Cerebellum (tissue), 4 donors: ENCODE measurements at places on chromosomes 7 and 10. TPM values are rescaled to one million over a fixed set of nuclear protein-coding genes. Genes with fewer than 3 reads are reported as not detected.
A peak's percentile ranks its signal among the peaks of the same experiment; 100 is the strongest.

- no peak for DNase-seq
Observed at GRCh38 chr7:134431815-134432214, 27.1 kb downstream of the AKR1B1 start.

DNA sequence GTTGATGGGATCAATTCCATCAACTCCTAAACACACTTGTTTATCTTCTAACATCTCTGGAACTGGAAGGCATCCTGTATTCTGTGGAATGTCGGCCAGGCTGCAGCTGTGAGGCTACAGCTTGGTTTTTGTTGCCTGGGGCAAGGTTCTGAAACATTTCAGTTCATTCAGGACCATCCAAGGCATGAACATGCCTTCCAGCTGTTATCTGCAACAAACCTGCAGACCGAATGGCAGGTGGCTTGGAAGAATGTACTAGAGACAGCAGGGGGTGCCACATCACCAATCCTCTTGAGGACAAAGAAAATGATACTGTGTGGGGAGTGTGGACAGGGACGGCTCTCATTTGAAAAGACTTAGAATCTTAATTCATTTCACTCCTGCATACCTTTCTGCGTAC lies 12.4 kb downstream of the PAPOLB start:
- no peak for DNase-seq

DNA sequence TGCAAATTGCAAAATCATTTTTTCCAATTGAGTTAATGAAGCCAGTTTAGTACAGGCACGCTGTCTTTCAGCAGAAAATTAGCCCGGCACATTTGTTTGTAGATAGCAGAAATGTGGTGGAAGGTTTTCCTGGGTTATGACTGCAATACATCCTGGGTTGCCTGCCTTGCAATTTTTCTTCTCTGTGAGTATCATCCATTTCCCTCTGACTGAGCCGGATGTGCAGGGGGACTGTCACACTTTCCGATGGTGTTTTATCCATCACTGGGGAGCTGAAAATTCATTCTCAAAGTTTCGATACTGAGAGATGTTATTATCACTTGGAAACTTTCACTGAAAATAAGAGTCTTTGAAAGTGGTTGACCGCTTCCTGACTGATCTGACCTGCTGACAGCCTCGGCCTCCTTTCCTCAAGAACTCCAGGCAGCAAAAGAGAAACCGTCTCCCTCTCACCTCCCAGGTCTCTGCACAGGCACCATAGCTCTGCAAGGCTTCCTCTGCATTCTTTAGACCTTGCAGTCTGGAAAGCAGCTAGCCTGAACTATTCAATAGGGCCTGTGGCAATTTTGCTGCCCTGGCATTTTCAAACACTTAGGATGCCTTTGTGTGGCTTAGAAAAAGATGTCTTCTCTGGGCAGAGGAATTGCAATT lies 320.8 kb upstream of the NRP1 start:
- no peak for DNase-seq

- DNase-seq: no peak
Observed at GRCh38 chr10:122974023-122974422, 6.2 kb upstream of the PSTK start.

DNA sequence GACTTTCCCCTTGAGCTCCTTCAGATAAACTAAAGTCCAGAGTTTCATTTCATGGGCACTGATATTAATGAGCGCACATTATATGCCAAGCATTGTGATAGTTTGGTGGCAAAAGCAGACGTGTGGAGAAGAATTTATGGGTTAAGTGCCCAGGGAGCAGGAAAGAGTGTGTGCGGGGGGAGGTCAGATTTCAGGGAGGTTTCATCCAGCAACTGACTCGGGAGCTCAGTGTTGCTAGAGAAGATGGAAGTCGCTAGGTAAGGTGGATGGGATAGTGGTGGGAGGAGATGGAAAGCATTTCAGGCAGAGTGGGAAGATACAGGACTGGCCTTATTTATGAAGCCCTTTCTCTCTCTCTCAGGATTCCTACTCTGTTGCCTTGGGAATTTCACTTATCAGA lies 223.0 kb downstream of the SNX10 start:
- no peak for DNase-seq

DNA sequence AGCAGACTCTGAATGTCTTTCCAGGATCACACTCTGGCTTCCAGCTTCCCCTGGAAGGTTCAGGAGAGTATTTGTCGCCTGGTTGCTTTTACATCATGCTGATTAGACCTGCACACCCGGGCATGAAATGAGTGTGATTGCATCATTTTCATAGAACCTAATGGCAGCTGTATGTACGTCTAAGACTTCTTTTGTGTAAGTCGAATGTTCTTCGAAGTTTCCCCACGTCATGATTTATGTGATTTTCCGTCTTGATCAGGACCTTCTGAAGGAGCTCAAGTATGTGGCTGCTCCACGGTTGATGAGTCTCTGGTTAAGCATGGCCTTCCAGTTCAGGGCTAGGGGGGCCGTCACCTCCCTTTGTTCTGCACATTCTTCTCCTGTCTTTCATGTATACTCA lies 4.5 kb downstream of the EIF4H start:
- DNase-seq: no peak

DNA sequence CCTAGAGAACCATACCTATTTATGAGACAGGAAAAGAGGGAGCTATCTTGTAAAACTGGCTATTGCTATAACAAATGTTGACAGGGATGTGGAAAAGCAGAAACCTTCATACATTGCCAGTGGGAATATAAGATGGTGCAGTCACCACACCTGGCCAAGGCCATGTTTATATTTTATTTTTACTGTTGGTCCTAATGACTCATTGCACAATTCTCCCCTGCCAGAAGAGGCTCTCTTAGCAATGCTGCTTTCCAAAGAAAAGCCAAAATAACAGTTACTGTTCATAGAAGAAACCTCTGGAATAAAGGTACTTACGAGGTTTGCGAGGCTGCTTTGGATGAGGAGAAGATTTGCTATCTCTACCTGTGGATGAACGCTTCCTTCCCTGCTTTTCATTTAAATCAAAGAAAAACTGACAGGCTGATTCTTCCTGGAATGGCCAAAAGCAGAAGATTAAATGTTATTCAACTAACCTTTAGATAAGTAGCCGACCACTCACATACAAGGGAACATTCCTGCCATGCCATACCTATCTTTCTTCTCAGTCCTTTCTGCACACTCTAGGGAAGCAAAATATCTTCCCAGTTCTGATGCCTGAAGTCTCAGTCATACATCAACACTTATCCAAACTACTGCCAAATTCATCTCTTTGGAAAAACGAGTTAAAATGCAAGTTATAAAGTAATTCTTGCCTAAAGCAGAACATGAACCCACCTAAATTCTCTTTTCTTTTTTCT lies 16.3 kb upstream of the CHUK start:
- no peak for DNase-seq

DNA sequence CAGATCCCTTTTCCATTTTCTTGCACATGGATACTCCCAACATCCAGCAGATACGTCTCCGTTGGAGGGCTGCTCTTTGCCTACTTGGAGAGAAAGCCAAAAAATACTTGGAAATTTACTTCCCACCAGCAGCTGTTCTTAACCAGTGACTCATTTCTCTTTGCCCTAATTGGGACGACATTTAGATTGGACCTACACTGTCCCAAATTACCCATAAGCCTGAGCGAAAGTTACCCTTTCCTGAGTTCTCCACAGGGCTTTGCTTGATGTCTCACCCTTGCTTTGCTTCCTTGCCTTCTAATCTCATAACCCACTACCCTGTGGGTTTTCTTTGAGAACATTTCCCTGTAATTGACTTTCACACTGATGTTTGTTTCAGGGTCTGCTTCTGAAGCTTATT lies 48.1 kb downstream of the SAMD8 start:
- no peak for DNase-seq

DNA sequence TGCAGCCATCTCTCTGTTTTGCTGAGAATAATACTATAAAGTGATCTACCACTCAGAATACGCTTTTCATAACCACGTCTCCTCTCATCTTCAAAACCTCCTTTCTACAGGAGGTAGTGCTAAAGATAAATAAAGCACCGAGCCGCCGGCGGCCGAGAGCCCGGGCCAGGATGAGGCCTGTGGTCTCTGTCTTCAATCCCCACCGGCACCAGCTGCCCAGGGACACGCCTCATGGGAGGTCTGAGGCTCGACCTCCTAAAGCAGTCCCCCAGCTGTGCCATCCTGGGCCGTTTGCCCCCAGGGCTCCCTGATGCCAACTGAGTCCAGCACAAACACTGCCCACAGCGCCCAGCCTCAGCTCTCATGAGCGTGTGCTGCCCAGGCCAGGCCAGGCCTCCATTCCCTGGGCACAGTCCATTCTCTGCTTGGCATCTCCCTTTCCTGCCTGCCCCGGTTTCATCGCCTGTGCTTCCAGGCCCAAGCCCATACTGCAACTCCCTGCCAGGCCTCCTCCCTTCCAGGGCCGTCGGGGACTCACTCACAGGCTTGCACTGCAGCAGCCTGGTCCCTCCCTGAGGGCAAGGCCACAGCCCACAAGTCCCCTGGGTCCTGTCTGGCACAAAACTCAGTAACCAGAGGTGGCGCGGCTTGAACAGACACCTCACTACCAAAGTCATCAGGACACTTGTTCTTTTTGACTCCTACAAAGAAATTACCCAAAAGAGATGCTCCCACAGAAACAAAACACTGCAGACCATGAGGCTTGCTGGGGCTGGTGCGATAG lies 2.5 kb downstream of the INTS1 start:
- DNase-seq: no peak

GRCh38 chr7:91194841-91195240 lies 69.4 kb upstream of the FZD1 start:
- no peak for DNase-seq

DNA sequence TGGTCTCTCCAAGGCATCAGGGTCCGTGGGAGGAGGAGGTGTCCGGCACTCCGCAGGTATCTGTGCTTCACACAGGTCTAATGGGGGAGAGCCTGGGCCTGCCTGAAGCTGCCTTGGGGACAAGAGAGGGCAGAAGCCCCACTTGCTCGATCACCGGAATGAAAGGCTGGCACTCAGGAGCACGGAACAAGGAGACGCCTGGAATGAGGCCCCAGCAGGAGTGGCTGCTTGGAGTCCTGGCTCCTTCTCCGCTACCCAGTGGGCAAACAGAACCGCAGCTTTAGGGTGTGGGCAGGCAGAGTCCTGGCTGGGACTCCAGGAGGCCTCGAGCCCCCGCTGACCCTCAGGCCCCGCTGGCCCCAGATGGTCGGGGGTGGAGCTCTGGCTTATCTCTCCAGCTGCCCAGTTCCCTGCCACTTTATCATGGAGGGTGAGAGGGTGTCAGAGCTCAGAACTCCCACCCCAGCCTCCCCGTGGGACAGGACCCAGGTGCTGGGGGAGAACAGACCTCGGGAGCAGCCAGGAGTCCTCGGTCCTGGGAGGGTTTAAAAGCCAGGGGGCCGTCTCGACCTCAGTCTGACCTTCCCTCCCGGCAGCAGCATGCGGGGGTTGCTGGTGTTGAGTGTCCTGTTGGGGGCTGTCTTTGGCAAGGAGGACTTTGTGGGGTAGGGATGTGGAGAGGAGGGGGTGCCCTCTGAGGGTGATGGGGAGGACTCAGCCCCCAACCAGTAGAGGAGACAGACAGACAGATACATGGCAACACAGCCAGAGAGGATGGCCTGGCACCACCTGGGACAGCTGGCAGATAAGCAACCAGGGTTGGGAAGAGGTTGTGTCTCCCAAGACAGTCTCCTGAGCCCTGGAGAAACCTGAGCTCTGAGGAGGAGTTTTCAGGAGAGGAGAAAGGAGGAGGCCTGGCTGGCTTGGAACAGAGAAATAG lies at the start of gene CPA1:
TSS of gene CPA1 (plus strand) at position 574 of the 940 bp plus-strand sequence. CDS start at position 601, 27 bp downstream.
- DNase-seq: no peak

DNA sequence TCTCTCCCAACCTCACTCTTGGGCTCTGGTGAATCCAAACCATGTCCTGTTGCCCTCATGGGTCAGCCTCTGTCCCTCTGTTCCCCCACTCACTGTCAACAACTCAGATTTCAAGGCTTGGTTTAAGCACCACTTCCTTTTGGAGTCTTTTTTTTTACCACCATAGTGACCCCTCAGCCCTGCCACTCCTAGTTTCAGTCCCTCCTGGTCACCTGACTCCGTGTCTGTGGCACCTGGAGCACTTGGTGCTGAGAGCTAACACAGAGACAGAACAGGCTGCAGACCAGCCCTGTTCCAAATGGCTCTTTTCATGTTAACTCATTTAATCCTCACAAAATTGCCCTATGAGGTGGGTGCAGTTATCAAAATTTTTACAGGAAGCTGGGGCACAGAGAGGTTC lies 53.6 kb upstream of the SMNDC1 start:
- no peak for DNase-seq

- no peak for DNase-seq
Observed at GRCh38 chr7:128961030-128961659, 23.4 kb downstream of the IRF5 start.

GRCh38 chr7:127903892-127904669 lies 127.2 kb downstream of the LRRC4 start:
- DNase-seq: no peak

DNA sequence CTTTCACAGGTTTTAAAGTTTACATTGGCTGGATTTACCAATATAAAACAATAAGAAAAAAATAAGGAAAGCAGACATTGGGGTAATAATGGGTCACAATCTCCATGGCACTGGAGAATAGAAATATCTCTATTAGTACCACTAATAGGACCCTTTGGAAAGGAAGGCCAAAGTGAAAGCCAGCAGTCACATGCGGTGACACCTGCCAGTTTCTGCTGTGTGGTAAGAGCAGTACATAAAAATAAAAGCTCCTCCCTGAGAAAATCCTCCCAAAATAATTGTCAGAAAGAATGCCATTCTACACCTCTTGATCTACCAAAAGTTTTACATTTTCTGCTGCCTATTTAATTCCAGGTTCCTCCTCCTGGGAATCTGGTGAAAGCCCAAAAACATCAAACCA lies 30.4 kb upstream of the SLC13A1 start:
- DNase-seq: no peak

- DNase-seq: no peak
Observed at GRCh38 chr10:62795100-62795499, 9.4 kb upstream of the ADO start.

- no peak for DNase-seq
Observed at GRCh38 chr10:132774902-132775863, 10.8 kb downstream of the NKX6-2 start.

DNA sequence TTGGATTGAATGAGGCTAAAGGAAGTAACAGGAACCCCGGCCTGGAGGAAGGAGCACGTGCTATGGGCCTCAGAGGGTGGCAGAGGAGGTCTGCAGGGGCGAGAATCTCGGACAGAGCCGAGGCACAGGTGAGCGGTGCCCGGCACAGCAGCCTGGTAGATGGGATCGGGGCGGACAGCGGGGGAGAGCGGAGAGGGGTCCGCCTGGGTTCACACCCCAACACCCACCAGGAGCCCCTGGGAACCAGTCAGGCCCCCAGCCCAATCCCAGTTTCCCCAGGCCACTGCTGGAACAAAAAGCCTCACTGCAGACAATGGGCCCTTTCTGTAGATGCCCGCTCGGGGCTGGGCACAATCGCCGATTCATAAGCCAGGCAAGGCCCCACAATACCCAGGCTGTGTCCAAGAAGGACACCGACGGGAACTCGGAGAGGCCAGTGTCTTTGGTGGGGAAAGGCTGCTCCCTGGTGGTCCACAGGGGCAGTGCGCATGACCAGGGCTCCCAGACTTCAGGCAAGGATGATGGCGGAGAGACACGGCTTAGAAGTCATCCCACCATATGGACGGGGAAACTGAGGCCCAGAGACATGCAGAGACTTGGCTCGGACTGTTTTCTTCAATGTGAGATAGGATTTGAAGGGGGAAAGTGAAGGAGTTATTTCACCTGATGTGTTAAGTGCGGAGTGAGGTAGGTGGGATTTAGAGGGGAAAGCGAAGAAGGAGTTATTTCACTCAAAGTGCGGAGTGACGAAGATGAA lies 106.9 kb upstream of the GPR26 start:
- DNase-seq: peak; percentile 67

The SAMD9L gene
- 2.4 TPM for total RNA-seq

The HYAL4 gene
- total RNA-seq: not detected

The CLDN4 gene
- total RNA-seq: 2.7 TPM
